Right lobe of liver (tissue), 6 donors: ENCODE measurements at places on chromosomes 13 and 19. TPM values are rescaled to one million over a fixed set of nuclear protein-coding genes. Genes with fewer than 3 reads are reported as not detected.

DNA sequence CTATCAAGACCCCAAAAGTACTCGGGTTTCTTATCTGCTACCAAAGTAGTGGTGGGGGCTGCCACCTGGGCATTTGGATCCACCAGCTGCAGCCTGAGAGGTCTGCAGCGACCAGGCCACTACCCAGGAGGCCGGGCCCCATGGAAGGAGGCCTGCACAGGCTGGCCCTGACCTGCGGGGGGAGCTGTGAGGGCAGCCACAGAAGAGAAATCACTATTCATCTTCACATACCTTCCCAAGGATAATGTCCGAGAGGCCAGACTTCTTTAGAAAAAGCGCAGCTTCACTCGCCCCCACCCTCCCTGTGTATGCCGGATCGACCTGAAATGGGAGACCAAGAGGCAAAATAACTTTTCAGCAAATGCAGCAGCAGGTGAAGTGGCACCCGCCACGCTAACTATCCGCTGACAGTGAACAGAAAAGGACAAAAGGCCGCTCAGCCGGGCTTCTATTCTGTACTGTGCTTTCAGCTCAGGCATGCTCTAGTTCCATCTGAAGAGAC is 30.1 kb downstream of the EPS15L1 start:
- H3K27ac ChIP-seq = no peak overlapping the region
- H3K27me3 ChIP-seq = no peaks in the 10 kb centered on the region
- H3K4me3 ChIP-seq = no peak overlapping the region

DNA sequence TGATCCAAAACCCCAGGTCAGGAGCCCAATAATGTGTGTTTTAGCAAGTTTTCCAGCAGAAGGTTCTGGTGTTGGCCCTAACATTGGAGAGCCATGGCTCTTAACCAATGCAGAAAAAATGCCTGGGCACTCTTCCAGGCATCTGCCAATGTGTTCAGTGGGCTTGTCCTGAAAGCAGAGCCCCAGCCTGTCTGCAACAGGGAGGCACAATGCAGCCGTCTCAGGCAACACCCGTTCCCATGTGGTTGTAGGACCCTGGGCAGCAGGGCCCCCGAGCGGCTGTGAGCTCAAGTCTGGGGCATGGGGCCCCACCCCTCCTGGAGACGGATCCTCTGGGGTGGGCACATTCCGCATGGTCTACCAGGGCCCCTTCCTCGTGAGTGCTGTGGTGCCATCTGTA is 58.1 kb upstream of the SIAH3 start:
- no peaks in the 10 kb centered on the region for H3K4me1 ChIP-seq
- no peak overlapping the region for H3K27ac ChIP-seq
- no peak overlapping the region for H3K4me3 ChIP-seq
- no peaks in the 10 kb centered on the region for H3K36me3 ChIP-seq
- DNase-seq = no peak

DNA sequence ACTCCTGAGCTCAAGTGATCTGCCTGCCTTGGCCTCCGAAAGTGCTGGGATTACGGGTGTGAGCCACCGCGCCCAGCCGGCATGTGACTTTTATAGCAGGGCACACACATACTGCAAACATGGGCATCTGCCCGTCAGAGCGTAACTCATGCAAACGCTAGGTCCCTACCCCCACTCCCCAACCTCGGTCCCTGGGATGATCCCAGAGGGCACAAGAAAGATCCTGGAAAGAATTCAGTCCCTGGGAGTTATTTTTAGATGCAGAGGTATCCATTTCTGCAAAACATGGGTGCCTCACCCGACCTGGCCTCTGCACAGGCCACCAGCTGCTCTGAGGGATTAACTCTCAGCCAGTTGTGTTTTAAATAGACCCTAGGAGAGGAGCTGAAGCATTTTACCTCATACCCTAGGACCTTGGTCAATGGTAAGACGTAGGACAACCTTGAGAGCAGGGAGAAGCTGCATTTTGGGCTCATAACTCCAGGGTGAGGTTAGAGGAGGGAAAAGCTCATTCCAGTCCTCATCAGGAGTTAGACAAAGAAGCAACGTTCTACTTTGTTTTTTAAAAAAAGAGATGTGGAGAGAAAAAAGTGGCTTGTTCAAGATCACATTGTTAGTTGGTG is 10.8 kb downstream of the TMEM38A start:
- no peak overlapping the region for H3K4me3 ChIP-seq
- H3K4me1 ChIP-seq = peaks cover 4% of the 10 kb centered on the region
- no peak overlapping the region for H3K27ac ChIP-seq
- H3K27me3 ChIP-seq = no peaks in the 10 kb centered on the region

GRCh38 chr13:99132295-99132835 is 68.3 kb upstream of the UBAC2 start:
- H3K27ac ChIP-seq = no peak overlapping the region
- no peak overlapping the region for H3K4me3 ChIP-seq
- H3K27me3 ChIP-seq = no peaks in the 10 kb centered on the region
- no peaks in the 10 kb centered on the region for H3K4me1 ChIP-seq

The UHRF1 gene
- total RNA-seq = 2.3 TPM

- no peak for DNase-seq
- peaks cover 31% of the 10 kb centered on the region for H3K4me1 ChIP-seq
- no peak overlapping the region for H3K4me3 ChIP-seq
- H3K36me3 ChIP-seq = no peaks in the 10 kb centered on the region
- no peaks in the 10 kb centered on the region for H3K27me3 ChIP-seq
Observed at GRCh38 chr19:3102239-3103140, 8.3 kb downstream of the GNA11 start.

The IZUMO2 gene
- not detected for total RNA-seq

The SIRT6 gene
- 7.9 TPM for total RNA-seq

GRCh38 chr19:21698215-21698614 is 69.2 kb downstream of the ZNF100 start:
- H3K4me3 ChIP-seq = no peak overlapping the region
- no peaks in the 10 kb centered on the region for H3K4me1 ChIP-seq
- no peak overlapping the region for H3K27ac ChIP-seq
- no peaks in the 10 kb centered on the region for H3K27me3 ChIP-seq

GRCh38 chr13:82878536-82878935 is 1003.7 kb downstream of the SLITRK1 start:
- no peak overlapping the region for H3K4me3 ChIP-seq
- H3K27ac ChIP-seq = no peak overlapping the region
- no peaks in the 10 kb centered on the region for H3K4me1 ChIP-seq
- no peak for DNase-seq
- no peaks in the 10 kb centered on the region for H3K27me3 ChIP-seq
- no peaks in the 10 kb centered on the region for H3K36me3 ChIP-seq

DNA sequence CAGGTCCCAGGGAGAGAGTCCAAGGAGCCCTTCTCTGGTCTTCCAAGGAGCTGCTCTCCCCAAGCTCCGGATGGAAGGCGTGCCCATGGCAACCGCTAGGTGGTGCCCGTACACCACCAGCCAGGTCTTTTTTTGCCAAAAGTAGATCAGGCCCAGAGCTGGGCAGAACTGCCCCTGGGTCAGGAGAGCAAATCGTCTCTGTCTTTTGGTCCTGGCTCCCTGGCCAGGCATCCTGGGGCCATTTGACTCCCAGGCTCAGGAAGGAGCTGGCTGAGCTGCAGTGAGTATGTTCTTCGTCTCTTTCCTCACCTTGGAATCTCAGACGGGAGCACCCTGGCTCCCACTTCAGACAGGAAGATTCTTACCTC is 24.6 kb upstream of the BCL3 start:
- peaks cover 38% of the 10 kb centered on the region for H3K4me1 ChIP-seq
- H3K36me3 ChIP-seq = no peaks in the 10 kb centered on the region
- H3K27ac ChIP-seq = peak overlapping the region; percentile 22
- H3K4me3 ChIP-seq = peak overlapping the region; percentile 29

The ZNF345 gene
- 2.4 TPM for total RNA-seq

The SH2D3A gene
- total RNA-seq = 0.72 TPM

DNA sequence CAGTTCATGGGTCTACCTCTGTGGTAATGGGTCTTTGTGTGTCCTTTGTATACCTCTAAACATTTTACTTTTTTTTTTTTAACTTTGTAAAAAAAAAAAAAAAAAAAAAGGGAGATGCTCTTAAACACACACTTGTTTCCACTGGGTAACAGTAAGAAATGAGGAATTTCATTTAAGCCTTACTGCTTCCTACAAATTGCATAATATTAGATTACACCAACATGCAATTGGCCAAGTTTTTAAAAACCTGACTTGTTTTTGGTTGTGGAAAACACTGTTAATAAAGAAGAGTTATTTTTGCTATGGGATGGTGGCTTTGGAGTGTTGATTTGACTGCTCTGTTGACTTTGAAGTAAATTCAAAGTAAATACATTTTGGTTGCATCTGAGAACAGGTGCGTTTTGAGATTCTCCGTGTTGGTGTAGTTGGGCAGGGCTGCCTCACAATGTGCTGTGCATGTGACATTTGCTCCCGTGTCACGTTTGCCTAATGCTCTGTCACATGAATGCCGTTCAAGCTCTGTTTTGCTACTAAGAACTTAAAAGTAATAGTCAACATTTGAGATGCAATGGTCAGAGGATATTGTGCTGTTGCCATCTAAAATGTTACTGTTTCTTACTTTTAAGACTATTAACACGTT is 202.4 kb downstream of the LMO7 start:
- H3K4me3 ChIP-seq = no peak overlapping the region
- H3K27me3 ChIP-seq = no peaks in the 10 kb centered on the region
- no peaks in the 10 kb centered on the region for H3K36me3 ChIP-seq
- H3K27ac ChIP-seq = no peak overlapping the region

- DNase-seq = no peak
- H3K4me1 ChIP-seq = no peaks in the 10 kb centered on the region
- no peak overlapping the region for H3K4me3 ChIP-seq
- no peaks in the 10 kb centered on the region for H3K36me3 ChIP-seq
- H3K27ac ChIP-seq = no peak overlapping the region
Observed at GRCh38 chr13:38637576-38637975, 49.3 kb upstream of the FREM2 start.

DNA sequence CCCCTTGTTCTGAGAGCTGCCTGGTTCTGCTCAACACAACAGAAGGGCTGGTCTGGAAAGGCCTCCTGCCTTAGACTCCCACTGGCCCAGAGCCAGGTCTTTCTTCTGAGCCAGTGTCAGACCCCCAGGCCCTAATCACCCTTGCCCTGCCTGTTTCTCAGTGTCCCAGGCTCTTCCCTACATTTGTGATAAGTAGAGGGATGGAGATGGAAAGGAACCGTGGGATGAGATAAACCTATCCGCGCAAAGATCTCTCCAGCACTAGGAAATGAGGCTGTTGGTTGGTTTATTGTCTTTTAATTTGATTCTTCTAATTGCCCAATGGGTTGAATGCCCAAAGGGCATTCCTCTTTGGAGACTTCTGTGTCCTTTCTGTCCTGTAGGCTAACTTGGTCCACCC is 470.0 kb downstream of the TSHZ3 start:
- no peaks in the 10 kb centered on the region for H3K36me3 ChIP-seq
- H3K27me3 ChIP-seq = no peaks in the 10 kb centered on the region
- H3K27ac ChIP-seq = no peak overlapping the region

GRCh38 chr19:49470615-49470978 is 3.4 kb upstream of the FLT3LG start:
- no peak overlapping the region for H3K4me3 ChIP-seq
- peaks cover 5% of the 10 kb centered on the region for H3K4me1 ChIP-seq
- no peak overlapping the region for H3K27ac ChIP-seq
- no peaks in the 10 kb centered on the region for H3K27me3 ChIP-seq
